ENCODE measurements at places on chromosomes 5 and 9.

DNA sequence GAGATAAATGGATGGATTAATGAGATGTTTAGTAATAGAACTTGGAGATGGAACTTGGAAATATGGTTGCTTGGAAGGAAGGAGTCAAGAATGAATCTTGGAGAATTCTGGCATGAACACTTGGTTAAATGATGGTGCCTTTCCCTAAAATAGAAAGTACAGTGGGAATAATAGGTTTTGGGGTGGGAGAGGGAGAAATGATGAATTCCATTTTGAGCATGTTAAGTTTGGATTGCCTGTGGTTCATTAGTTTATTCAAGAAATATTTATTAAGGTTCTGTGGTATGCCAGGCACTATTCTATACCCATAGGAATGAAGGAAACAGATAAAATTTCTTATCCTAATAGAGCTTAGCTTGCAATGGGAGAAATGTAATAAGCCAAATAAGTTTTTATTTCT, 58.4 kb downstream of the PBX3 start:
- no peak for DNase-seq

- DNase-seq = no peak
Measured at GRCh38 chr9:70117835-70118319, 74.2 kb downstream of the MAMDC2 start.

GRCh38 chr5:130385656-130386055, 481.4 kb downstream of the CHSY3 start:
- no peak for DNase-seq

- DNase-seq = no peak
Measured at GRCh38 chr9:120915854-120916470, 10.6 kb downstream of the TRAF1 start.

DNA sequence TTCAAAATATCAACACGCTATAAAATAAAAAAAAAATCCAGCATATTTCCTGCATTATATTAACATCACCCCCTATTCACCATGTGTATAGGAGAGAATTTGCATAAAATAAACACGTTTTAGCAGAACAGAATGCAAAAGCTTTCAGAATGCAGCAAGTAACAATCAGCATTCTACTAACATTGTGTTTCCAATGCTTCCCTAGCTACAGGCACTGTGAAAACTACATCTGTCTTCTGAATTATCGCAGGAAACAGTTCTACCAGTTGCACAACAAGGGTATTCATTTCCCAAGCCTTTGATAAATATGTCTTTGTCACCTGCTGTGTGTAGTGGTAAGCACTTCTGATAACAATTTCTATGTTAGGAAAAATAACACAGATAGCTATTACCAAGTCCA, 1015.8 kb downstream of the CDH18 start:
- no peak for DNase-seq

DNA sequence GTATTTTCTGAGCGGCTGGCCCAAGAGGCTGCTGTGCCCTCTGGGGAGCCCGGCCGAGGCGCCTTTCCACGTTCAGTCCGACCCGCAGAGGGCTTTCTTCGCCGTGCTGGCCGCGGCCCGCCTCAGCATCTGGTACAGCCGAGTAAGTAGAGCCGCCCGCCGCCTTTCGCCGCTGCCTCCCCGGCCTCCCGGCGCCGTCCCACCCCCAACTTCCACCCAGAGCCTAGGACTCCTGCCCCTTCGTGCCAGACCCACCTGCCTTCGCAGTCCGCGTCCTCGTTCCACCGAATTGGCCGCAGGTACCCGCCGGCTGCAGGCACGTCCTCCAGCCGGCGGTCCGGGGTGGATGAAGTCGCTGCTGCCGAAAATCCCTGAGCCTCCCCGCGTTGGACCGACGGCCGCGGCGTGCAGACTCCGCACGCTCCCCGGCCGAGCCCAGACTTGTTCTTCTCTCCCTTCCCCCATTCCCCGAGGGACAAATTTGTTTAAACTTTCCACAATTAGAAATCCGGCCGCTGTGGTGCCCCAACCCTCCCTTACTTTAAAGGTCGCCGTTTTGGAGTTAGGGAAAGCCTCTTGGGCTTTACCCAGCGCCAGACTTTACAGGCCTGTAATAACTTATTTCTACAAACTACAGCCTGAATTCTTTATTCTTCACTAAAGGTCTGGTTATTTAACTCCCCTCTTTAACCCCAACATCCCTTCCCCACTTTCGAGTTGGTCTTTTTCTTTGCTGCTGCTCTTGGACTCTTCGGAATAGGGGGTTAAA, 589 bp downstream of the RIC1 start:
- no peak for DNase-seq

DNA sequence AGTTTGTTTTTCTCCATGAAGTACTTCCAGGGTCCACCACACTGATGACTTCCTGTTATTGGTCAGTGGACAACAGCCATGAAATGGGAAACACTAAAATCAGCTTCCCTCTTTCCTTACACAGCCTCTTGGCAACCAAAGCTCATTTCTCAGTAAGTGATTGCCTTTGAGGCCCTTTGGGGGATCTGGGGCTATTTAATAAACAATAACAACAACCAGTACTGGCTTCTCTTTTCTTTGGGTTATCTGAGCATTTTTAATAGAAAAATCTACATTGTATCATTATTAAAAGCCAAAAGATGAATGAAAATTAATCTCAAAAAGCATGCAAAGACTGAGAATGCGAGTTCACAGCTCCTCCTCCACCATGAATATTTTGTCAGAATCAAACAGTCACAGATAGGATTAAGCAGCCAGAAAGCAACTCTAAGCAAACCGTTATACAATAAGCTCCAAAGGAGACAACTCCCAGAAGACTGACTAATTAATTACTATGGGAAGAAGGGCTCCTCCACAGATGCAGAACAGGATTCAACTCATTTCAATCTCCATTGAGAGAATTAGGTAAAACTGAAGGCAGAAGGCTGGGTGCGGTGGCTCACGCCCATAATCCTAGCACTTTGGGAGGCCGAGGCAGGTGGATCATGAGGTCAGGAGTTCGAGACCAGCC, 68.3 kb downstream of the SERINC5 start:
- DNase-seq = no peak

DNA sequence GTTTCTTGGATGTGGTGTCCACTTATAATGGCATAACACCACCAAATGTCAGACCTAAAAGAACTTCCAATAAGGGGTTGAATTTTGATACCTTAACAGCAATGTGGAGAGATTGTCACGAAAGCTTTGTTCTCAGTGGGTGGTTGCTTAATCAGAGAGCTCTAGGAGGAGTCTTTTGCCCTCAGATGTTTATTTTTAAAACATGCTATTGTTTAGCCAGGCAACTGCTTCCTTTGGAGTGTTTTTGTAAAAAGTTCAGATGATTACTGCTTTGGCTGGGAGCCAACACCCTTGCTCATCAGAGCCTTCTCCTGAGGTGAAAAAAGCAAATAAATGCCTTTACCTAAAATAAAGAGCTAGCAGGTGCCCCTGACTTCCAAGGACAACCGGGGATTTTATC, 65.0 kb downstream of the SLC1A1 start:
- no peak for DNase-seq

DNA sequence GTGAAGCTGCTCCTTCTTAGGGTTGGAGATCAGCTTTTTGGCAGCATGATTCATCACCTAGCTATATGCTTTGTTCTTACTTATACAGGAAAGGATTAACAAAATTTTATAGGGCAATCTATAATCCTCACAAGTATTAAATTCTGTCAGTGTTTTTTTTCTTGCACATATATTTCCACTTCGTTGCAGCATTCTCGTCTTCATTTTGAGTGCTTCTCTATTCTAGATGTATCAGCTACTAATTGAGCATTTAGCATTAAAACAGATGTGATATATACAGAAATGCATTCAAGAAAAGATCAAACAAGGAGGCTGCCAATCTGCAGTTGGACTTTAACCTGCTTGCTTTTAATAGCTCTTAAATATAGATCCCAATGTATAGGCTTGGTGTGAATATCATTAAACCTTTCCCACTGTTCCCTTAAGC, 3.6 kb upstream of the CTXN3 start:
- DNase-seq = no peak

DNA sequence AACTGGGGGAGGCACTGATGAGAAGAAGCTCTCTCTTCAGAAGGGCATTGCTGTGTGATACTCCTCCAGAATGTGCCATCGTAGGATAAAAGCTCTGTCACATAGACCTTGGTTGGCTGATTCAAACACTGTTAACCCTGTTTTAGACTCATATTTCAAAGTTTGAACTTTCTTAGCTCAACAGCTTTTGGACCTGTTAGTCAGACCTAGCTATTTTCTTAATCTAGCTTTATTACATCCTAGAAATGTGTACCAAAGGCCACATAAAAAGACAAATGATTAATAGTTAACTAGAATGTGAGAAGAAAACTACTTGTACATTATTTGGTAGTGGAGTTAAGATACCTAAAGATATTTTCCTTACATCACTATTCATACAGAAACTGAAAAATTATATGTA, 4.3 kb downstream of the RHOBTB3 start:
- DNase-seq = no peak

DNA sequence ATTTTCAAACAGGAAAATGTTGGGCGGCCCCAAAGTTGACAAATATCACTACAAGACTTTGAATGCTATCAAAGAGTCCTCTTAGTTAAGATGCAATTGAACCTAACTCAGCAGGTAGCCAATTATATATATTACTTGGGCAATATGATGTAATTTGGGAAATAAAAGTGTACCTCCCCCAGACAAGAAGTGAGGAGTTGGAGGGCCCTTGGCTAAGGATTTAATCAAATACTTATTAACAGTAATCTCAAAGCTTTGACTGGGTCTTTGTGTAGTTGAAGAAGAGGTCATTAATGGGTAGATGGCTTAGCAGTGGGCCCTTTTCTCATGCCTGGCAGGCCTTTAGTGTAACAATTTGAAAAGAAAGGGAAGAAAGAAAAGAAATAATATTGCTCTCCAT, 599.0 kb downstream of the CSNK1G3 start:
- DNase-seq = no peak

- no peak for DNase-seq
Measured at GRCh38 chr9:2616692-2617377, 4.8 kb upstream of the VLDLR start.

Measured in NCI-H2081 treated with DMSO at 0.1 percent for 48 hours (cell line).